Stimulated activated CD4-positive, alpha-beta T cell treated with anti-CD3 and anti-CD28 coated beads, Interleukin-1b, Interleukin-23, amount 100 ng/mL, for 1 hour (primary cell): ENCODE measurements at places on chromosomes 7 and 10.
A peak's percentile ranks its signal among the peaks of the same experiment; 100 is the strongest.

DNA sequence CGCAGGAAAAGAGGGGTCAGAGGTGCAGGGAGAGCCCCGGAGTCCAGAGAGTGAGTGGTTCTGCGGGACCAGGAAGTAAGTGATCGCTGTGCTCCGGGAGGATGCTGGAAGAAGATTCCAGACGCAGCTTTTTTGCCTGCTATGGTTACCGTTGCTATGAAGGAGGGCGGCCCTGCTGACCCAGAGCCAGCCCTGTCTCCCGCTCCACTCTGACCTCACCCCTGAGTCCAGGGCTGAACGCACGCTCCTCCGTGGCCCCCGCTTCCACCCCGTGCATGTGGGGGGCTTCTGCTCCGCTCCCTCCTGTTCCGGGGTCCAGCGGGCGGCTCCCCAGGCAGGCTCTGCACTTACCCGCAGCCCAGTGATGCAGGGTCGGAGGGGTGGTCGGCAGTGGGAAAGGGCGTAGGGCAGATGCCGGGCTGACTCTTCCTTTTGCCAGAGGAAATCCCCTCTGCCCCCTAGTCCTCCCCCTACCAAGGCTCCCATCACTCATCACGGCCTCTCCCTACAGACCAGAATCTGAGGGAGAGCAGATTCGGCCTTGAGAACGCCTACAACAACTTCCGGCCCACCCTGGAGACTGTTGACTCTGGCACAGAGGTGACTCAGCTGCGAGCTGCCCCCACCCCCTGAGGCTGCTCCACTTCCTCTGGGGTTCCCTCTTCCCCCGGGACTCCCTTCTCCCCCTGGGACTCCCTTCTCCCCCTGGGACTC lies 2.7 kb upstream of the MUC17 start:
- peak; percentile 31 for DNase-seq

GRCh38 chr10:48993627-48994026 lies 54.0 kb upstream of the LRRC18 start:
- no peak for DNase-seq

DNA sequence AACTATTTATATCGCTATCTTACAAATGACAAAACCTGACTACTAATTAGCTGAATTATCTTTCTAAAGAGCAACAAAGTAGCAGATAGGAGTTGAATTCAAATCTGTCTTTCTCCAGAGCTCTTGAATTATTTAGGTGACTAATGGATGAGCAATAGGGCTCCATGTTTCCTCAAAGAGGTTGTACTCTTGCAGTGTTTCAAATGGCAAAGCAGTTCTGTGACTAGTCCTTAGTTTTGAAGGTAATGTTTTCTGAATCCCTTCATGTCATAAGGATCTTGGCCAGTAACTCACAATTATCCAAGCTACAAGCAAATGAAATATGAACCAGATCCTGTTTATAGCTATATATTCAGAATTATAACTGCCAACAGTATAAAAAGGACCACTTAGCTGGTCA lies 999.7 kb downstream of the NRG3 start:
- DNase-seq: no peak

- DNase-seq: no peak
Observed at GRCh38 chr7:30813466-30813865, 42.2 kb downstream of the MINDY4 start.

- no peak for DNase-seq
Observed at GRCh38 chr10:96502561-96503282, 11.0 kb downstream of the TLL2 start.

GRCh38 chr7:94761451-94761850 lies 105.5 kb upstream of the SGCE start:
- no peak for DNase-seq

DNA sequence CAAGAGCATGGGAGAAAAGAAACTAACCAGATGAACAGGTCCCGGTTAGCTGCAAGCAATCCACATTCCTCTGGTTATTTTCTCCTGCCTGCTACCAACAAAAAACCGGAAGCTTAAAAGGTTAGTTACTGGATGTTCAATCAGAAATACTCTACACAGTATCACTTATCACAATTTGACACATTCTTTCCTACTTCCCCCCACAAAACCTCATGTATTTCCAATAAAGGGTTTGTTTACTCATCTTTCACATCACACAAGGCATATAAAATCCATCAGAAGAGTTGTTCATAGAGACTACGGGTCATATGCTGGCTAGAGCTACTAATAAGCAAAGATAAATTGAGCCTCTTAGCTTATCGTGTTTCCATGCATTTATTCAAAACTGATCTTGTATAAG lies 4.8 kb downstream of the SLC25A28 start:
- no peak for DNase-seq

DNA sequence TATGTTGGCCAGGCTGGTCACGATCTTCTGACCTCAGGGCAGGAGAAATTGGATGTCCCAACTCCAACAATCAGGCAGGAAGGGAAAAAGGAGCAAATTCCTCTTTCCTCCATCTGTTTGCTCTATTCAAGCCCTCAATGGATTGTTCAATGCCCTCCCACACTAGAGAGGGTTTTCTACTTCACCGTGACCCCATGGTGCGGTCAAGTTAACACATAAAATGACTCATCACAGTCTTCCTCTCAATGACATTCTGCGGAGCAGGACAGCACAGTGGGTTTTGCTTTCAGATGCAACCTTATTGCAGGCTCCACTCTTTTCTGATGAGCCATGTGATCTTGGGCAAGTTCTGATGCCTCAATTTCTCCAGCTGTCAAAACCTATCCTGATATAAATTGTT lies 364.9 kb downstream of the ANKRD30A start:
- no peak for DNase-seq

- DNase-seq: no peak
Observed at GRCh38 chr7:36663481-36663880, 60.8 kb downstream of the AOAH start.

- no peak for DNase-seq
Observed at GRCh38 chr10:27794157-27794556, 48.5 kb upstream of the MKX start.

DNA sequence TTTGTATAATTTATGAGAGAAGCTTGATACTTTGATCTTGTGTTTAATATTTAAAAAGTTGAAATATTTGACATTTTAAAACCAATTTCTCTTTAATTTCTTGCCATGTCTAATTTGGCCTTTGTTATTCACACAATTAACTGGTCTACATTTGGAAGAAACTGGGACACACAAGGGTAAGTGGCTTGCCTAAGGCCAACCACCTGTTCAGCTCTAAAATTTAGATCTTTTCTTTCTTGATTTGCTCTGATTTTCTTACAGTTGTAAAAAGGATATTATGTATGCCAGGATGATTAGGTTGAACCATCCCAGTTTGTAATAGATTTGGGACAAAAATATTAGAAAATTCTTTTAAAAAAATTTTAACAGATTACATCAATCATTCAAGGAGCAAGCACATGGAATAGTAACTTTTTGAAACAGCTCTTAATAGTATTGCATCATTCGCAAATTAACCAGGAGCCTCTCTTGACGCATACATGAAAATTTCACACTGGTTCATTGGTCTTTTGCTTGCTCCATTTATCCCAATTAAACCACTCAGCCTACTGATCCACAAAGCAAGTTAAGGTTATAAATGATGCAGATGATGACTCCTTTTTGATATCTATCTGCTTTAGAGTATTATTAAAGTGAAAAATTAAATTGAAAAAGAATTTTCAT lies 222.4 kb upstream of the SLC26A5 start:
- DNase-seq: no peak

DNA sequence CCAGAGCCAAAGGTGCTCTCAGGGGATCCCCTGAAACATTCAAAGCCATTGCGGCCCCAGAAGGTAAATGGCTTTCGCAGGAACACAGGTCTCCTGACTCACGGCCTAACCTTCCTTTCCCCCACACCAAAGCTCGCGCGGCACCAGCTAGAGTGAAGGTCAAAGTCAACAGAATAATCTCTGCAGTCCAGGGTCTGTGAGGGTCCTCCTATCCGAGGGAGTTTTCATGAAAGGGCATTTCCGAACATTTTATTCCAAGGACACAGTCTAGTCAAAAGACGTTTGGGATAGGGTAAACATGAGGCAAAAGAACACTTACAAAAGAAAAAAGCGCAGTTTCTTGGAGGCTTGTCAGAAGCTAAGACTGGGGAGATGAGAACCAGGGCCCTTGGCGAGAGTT lies 559 bp upstream of the STEAP2 start:
- no peak for DNase-seq

DNA sequence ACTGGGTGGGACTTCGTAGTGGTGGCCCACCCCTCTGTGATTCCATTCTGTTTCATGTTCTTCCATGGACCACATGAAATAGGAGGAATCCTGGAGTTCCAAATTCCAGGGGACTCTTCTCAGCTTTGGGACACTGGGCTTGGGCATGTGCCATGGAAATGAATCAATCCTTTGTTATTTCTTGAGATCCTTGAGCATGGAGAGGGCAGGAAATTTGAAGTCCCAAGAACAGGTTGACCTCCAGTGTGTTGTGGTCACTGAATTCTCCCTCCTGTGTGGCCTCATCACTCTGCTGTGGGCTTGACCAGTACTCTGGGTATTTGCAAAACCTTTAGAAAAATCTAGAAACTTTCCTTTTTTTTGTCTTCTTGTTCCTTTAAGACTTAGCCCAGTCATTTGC lies 22.7 kb downstream of the TACR2 start:
- no peak for DNase-seq

DNA sequence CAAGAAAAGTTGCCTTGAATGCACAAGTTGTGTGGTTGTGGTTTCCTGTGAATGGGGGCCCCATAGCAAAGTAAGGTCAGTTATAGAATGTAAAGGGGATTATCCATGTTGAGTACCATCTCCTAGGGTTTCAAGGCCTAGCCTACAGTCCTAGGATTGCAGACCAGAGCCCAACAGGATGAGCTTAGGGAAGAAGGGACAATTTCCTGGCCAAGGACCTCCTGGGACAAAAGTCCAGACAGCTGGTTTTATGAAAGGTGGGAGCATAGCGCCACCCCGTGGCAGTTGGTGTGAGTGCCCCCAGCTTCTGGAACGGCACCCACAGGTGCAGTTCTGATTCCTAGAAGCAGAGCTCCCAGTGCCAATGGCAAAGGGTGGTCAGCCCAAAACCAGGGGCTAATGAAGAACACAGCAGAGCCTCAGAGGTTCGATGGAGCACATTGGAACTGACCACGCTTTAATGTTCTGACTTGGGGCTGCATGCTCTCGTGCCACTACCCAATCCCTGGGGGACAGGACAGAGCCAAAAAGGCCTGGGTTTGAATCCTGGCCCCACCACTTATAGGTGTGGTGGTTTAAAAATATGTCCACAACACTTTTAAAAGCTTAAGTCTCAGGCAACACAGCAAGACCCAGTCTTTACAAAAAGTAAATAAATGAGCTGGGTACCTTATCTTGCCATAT lies 25.8 kb upstream of the TMEM120A start:
- DNase-seq: peak; percentile 9

DNA sequence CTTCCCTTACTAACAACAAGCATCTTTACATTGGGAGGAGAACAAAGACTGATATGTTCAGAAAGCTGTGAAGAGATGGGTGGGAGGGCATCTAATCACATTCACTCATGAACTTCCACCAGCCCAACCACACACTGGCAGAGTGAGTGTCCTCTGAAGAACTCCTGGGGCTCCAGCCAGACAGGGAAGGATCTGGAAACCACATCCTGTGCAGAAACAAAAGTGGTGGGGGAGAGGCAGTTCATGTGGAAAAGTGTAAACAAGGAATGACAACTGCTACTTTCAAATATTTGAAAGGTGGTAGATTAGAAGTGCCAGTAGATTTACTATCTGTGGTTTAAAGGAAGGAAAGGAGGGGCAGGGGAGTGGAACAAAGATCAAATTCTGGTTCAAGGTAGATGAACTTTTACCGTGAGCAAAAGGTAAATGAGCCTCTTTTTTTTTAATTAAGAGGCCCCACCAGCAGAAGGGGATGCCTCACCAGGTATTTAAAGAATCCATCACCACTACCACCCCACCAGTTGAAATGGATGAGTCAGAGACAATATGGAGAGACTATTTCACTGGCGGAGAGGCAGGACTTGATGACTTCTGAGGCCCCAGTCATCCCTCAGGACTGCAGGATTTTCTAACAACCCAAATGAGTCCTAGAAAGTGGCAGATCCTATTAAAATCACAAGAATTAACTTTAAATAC lies 34.5 kb downstream of the GOT1 start:
- DNase-seq: no peak

- DNase-seq: no peak
Observed at GRCh38 chr7:6705959-6706665, 635 bp downstream of the ZNF12 start.

GRCh38 chr10:7657552-7657951 lies 9.2 kb downstream of the ITIH5 start:
- DNase-seq: no peak

DNA sequence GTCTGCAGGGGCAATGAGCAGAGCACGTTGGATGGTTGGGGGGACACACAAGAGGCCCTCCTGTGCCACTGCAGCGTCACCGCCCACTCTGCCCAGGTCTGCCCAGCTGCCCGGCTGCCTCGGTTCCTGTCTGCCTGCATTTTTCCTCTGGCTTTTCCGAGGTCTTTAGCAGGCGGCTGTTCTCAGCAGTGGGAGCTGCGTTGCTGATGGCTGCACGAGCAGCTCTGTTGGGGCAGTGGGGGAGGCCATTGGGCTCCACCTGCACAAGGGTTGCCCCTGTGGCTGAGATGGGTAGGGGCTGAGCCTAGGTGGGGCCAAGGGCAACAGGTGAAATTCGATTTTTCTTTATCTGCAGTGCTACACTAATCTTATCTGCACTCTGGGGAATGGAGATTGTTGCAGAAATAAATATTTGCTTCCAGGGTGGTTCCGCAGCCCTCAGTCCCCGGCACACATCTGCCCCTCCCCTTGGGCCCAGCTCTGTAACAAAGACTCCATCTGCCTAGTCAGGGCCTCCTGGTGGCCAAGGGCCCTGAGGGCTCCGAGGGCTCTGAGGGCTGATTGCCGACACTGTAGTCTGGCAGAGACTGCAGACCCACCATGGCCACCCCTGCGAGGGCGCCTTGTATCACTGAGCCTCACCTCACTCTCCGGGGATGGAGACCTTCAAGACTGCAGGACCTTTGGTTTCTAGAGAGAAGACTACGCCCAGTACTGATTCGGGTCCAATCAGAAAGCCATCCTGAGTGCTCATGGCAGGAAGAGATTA lies 141.7 kb upstream of the SHH start:
- DNase-seq: no peak

DNA sequence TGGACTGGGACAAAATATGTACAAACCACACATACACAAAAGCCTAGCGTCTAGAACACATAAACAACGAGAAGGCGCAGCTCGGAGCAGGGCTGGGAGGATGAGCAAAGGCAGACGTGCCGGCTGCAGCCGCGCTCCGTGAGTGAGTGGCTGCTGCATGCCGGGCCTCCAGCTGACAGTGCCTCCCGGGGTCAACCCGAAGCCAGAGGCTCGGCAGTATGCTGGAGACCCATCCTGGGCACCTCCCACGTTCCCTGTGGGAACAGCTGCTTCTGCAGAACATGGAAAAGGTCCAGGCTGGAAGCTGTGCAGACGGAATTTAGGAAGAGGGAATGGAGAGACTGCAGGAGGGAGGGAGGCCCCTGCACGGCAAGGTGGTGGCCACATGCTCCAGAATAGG lies 3.6 kb upstream of the GPR146 start:
- DNase-seq: no peak

GRCh38 chr10:35412003-35412723 lies 75.9 kb downstream of the CCNY start:
- no peak for DNase-seq
